ENCODE measurements at places on chromosomes 7 and 10. TPM values are rescaled to one million over a fixed set of nuclear protein-coding genes. Genes with fewer than 3 reads are reported as not detected.

OPN1SW gene
- 1.3 TPM for polyA plus RNA-seq

- no peak for DNase-seq
Measured at GRCh38 chr7:28077616-28078015, 103.0 kb downstream of the JAZF1 start.

GRCh38 chr10:120011359-120012130 lies 119.0 kb downstream of the SEC23IP start:
- DNase-seq = no peak

DNA sequence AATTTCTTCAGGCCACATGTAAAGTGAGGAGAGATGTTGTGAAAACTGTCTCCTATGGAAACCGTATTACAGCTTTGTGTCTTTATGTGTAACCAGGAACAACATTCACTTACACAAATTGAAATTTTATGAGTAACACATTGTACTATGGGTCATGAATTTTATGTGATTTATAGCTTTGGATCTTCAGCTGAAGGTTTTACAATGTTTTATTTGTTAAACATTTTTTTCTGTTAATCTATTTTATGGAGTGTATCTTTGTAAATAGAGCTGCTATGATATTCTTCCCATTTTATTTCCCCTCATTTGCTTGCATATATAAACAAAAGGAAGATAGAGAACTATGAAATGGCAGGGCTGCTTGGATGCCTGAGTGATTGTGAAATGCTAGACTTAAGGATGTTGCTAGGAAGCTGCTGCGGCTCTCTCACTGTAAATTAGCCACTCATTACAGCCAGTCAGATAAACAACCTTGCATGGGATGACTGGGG lies 104.5 kb upstream of the PCLO start:
- DNase-seq = peak; percentile 21

GRCh38 chr10:4656576-4657194 lies 169.3 kb upstream of the AKR1E2 start:
- DNase-seq = peak; percentile 29

DNA sequence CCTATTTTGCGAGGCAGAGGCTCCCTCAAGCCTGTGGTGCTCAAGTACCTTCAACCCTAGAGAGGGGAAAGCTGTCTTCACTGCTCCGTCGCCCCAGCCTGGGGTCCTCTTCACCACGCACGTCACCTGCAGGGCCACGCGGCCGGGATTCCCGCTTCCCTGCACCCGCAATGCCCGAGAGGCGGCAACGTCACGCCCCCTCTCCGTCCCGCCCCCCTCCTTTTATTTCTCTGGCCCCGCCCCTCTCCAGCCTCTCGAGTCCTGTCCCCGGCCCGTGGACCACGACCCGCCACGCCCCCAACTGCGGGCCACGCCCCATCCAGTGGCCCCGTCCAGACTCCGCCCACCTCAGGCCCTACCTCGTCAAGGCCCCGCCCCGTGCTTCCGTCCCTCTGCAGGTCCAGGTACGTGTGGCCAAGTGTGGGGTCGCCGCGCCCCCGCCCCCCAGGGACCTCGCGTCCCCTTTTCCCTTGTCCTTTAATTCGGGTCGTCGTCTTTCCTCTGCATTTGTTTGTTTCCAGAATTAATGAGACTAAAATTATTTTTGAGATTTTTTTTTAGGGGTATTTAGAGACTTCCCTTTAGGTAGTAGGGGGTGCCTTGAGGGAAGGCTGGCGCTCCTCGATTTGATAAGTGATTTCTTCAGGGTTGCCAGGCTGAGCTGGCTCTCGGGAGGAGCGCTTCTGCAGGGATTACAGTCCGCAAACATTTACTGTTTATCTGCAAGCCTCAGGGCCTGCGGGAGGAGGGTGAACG lies 69.8 kb upstream of the BAIAP2L1 start:
- DNase-seq = no peak

DNA sequence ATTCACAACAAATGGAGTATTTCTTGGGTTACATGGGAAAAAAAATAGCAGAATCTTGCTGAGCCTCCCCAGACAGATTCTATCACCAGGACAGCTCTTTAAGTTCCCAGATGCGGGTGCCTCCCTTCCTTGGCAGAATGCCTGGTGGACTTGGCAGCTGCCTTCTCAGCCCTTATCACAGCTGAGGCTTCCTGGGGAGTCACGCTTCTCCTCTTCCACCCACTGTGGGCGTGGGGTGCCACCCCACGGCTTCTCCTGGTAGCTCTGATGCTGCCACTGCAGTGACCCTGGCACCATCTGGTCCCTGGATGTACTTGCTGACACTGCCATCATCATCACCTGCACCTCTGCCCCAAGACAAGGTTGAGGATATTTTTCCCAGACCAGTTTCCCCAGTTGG lies 16.2 kb upstream of the NME8 start:
- DNase-seq = no peak

FGF8 gene
- 8.3 TPM for polyA plus RNA-seq

DNA sequence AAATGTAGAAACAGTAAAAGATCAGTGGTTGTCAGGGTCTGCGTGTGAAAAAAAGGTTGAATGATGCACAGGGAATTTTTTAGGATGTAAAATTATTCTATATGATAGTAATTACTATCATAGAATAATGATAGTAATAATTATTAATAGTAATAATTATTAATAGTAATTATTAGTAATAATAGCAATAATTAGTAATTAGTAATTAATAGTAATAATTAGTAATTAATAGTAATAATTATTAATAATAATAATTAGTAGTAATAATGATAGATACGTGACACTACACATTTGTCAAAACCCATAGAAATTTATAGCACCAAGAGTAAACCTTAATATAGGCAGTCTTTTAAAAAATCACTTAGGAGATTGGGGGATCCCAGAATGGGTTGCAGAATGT lies 4.5 kb upstream of the NUDCD3 start:
- DNase-seq = no peak

DNA sequence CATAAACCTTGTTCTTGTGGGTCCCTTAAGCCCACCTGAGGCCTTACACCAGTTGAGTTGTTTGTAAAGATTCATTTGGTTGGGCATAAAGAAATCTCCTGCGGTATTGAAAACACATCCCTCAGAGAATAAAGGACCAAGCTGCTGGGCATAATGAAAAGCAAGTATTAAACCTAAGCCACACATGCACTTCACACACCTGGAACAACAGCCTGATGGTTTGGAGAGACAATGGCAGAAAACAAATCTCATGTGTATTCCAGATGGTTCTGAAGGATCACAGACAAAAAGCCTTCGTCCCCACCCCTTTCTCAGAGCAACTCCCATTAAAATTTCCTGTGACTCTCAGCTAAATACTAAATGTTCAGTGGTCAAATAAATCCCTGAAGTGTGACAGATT lies 44.2 kb downstream of the FEZF1 start:
- no peak for DNase-seq

INA gene
- polyA plus RNA-seq = 0.70 TPM

- DNase-seq = no peak
Measured at GRCh38 chr7:106807474-106807873, 57.6 kb upstream of the PIK3CG start.

DNA sequence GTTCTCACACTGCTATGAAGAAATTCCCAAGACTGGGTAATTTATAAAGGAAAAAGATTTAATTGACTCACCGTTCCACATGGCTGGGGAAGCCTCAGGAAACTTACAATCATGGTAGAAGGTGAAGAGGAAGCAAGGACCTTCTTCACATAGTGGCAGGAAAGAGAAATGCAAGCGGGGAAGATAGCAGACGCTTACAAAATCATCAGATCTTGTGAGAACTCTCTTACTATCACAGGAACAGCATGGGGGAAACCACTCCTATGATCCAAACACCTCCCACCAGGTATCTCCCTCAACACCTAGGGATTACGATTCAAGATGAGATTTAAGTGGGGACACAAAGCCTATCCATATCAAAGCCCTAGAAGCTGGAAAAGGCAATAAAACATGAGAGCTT lies 130.8 kb downstream of the MDFIC start:
- no peak for DNase-seq

GRCh38 chr7:137032436-137032835 lies 164.0 kb downstream of the CHRM2 start:
- no peak for DNase-seq

- DNase-seq = no peak
Measured at GRCh38 chr10:127468632-127469031, 80.5 kb upstream of the NPS start.

- no peak for DNase-seq
Measured at GRCh38 chr10:79479283-79479909, 32.9 kb upstream of the EIF5AL1 start.

DNA sequence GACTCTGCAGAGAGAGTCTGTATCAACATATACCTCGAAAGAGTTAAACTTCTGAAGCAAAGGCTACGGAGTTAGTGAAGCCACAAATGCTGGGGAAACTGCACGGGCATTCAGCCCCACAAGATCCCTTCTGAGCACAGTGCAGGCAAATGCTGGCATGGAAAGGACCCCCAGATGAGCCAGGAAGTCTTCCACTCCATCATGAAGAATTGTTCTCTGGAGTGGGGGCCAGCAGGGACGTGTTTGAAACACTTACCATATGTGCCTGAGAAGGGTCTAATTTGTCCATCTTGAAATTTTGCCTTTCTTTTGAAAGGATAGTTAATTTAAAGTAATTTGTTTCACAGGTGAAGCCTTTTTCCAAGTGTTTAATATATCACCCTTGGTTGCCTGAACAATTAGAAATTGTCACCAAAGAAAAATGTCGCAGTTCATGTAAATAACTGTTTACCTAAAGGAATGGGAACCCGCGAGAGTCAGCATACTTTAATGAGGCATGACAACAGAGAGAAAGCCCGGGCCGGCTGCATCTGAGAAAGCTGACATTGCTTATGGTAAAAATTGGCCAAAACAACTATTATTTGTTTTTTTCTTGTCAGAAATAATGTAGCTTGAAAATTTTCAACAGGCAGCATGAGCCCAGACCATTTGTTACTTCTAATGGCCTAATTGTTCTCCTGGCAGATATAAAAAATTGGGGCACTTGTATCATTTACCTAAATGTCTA lies 287.6 kb upstream of the MGMT start:
- no peak for DNase-seq

METTL2B gene
- 23.4 TPM for polyA plus RNA-seq

DNA sequence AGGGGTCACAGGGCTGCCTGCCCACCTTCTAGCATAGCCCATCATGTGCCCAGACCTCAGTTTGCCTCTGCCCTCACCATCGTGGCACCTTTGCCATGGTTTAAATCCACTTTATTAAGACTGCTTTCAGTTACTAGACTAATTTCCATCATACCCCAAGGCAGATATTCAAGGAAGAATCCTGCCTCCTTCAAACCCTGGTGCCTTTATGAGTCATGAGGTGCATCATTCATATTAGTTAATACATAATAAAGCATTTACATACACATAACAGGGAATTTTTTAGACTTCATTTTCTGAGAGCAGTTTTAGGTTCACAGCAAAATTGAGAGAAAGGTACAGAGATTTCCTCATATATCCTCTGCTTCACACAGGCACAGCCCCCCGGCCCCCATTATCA lies 62.8 kb downstream of the CXCL12 start:
- no peak for DNase-seq

DNA sequence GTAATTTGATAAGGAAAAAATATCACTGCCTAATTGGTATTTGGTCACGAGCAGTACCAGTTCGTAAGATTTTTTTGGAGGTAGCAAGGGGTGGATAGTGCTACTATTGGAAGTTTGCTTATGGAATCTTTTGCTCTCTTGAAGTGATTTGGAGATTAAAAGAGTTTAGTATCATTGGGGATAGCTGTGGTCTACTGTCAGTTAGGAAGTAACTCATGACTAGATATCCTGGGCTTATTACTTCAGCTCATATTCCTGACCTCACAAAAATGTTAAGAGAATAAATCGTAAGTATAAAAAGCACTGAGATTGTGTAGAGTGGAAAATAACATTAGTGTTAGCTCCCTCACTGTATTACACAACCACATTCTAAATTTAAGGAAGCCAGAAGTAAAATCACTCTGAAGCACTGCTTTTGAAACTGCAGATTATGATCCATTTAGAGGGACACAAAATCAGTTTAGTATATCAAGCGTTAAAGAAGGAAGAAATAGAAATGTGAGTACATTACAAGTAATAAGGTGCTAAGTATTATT lies 22.6 kb downstream of the SGPL1 start:
- DNase-seq = no peak

ADAM22 gene
- 12.7 TPM for polyA plus RNA-seq

- no peak for DNase-seq
Measured at GRCh38 chr7:150404172-150404804, 25.2 kb downstream of the ZNF775 start.

GRCh38 chr7:34354899-34355298 lies 303.1 kb upstream of the NPSR1 start:
- DNase-seq = no peak

CHST3 gene
- 19.9 TPM for polyA plus RNA-seq

TAS2R4 gene
- polyA plus RNA-seq = 2.0 TPM

DNA sequence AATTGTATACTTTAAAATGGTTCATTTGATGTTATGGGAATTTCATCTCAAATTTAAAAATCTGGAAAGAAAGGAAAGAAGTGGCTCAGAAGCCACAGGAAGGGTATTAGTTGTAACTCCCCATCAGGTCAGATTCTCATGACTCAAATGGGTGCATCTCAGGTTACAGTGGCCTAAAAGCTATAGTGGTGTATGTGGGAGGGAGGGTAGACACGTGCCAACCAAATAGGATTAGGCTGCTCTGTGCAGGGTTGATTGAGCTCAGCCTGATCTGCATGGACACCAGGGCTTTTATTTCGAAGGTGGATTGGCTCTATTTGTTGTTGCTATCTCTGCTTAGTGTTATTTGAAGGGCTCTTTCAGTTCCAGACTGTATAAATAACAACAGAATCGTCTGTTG lies 121.5 kb upstream of the PRR15 start:
- no peak for DNase-seq

GRCh38 chr10:132665946-132666704 lies 119.8 kb downstream of the NKX6-2 start:
- no peak for DNase-seq

- no peak for DNase-seq
Measured at GRCh38 chr7:41984888-41985287, 252.1 kb downstream of the GLI3 start.

DNA sequence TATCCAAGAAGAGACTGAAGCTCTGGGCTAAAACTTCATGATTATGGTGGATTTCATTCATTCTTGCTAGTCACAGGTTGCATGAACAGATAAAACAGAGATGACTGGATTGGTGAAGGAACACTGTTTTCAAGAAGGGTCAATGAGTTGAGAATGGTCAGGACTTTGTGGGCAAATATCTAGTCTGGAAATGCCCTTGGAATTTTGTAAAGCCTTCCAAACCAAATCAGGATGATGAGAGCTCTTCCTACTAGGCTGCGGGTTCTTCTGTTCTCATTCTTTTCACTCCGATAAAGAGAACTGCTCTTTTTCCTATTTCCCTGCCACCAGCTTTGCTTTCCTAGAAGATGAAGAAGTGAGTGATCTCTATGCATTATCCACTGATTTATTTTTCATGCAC lies 171.4 kb downstream of the ARID5B start:
- no peak for DNase-seq

C10orf105 gene
- polyA plus RNA-seq = 0.61 TPM

- DNase-seq = no peak
Measured at GRCh38 chr7:25636871-25637283, 408.6 kb upstream of the NPVF start.
